ENCODE measurements at places on chromosomes 12 and 14. TPM values are rescaled to one million over a fixed set of nuclear protein-coding genes. Genes with fewer than 3 reads are reported as not detected.

DNA sequence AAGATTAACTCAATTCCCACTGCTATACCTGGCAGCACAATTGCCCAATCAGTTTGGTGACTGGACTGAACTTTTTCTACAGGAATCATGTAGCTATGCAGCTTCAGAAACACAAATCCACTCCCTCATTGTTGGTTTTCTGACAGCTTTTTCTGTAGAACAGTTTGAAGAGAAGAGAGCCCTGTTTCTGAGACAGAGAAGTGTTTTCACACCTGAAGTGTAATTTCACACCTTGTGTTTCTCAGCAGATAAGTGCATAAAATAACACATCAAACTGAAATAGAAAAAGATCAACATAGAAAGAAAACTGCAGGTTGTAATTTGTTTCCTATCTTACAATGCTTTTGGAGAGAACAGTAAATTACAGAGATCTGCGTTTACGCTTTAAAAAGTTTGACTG lies 335.6 kb downstream of the SNAPC1 start:
- DNase-seq, result no peak

- no peak for DNase-seq
Observed at GRCh38 chr12:58741226-58741625, 179.1 kb downstream of the LRIG3 start.

DNA sequence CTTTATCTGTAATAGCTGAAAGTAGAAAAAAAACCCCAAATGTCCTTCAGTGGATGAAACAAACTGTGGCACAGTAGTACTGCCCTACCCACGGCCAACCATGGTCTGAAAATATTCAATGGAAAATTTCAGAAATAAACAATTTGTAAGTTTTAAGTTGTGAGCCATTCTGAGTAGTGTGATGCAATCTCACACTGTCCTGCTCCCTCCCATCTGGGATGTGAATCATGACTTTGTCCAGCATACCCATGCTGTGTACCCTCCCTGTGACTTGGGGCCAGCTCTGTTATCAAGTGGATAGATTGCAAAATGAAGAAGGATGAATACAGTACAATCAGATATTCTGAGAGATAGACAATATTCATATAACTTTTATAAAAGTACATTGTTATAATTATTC lies 106.2 kb downstream of the SMOC1 start:
- no peak for DNase-seq

GRCh38 chr12:27975222-27976136 lies 2.9 kb upstream of the PTHLH start:
- peak; percentile 81 for DNase-seq

Gene HNF1A
- total RNA-seq, result not detected

- no peak for DNase-seq
Observed at GRCh38 chr14:51732494-51733112, 80.9 kb downstream of the FRMD6 start.

DNA sequence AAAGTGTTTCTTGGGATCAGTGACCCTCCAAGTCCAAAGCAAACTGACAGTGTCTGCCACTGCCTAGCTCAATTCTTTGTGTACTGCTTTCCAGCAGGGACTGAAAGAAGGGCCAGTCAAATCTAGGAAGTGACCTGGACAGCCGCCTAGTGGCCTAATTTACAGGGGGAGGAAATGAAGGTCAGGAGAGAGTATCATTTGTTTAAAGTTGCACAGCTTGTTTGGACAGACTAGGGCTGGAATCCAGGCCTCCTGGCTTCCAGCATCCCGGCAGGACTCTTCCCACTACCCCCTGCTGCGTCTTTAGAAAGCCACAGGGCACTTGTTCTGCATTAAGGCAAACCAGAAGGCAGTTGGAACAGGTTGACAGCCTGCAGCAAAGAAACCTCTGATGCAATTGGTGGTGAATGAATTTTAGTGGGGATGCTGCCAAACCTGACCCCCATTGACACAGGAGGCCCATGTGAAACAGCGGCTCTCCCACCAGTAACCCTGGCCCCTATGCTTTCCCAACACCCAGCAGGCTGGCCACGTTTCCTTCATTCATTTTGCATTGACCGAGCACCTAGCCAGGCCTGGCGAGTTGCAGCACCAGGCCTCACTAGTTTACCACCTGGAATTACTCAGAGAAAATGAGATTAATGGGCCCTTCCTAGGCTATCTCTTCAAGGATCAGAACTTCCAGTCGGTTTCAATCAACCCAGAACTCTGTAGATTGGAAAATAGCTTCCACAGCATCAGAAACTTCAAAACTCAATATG lies 28.2 kb downstream of the GALNT16 start:
- no peak for DNase-seq

Gene INSM2
- not detected for total RNA-seq

Gene CCDC177
- not detected for total RNA-seq

- no peak for DNase-seq
Observed at GRCh38 chr12:57535764-57536596, 11.0 kb downstream of the DCTN2 start.

Gene GALNT16
- total RNA-seq, result 16.1 TPM

- DNase-seq, result no peak
Observed at GRCh38 chr12:131895640-131896079, 1.2 kb downstream of the ULK1 start.

DNA sequence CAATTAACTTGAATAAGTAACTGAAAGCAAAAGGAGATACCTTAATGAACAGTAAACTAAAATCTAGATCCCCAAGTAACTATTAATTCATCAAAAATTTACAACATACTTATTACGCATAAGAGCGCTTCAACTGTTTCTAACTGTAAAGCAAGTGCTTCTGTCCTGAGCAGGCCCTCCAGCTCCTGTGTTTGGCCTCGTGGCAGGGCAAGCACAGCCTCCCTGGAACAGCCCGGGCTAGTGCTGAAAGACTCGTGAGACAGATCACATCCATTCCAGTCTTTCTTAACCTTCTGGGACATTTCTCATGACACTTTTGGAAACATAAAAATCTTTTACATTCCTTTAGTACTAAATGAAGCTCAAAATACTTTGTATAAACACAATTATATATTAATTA lies 178.8 kb upstream of the ABCD2 start:
- no peak for DNase-seq

DNA sequence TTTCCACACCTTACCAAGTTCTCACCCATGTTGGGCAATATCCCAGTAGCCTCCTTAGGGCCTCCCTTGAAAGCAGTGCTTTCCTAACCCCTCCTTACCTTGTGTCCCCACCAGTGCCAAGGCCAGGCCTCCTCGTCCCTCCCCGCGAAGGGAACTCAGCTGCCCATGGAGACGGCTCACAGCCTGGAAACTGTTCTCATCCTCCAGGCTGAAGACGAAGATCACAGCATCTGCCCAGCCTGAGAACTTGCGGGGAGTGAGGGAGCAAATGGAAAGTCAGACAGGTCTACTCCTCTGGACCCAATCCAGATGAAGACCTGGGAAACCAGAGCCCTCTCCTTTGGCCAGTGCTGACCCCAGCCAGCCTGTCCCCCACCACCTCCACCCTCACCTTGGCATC lies 4.6 kb downstream of the AGAP2 start:
- no peak for DNase-seq

Data from aorta (tissue), 5 donors.